Esophagus squamous epithelium (tissue), 5 donors: ENCODE measurements at places on chromosomes 12 and 14.

DNA sequence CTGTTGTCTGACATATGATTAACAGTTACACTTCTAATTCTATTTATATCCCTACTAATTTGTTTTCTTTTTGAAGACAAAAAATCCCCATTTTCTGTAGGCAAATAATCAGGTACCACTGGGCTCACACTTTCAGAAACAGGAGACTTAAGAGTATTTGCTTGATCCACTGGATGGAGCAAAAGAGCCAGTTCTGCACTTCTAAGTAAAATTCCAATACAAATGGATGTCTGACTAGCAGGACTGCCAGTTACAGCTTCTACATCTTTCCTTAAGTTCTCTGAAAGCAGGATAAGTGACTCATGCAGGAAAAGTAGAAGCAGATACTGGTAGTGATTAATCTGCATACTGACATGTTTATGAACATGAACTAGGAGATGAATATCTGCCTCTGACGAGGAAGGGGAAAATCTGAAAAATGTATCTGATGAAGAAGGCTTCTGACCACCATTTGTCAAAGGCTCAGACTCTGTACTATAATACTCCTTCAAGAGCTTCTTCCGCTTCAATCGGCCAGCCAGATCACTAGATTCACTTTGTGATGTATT lies 73.8 kb upstream of the ANKS1B start:
- no peak for DNase-seq

- peak; percentile 37 for DNase-seq
Measured at GRCh38 chr14:55103005-55103640, 25.9 kb upstream of the LGALS3 start.

- DNase-seq, result no peak
Measured at GRCh38 chr12:51527966-51528365, 63.1 kb upstream of the SCN8A start.

GRCh38 chr12:52155048-52155868 lies 36.6 kb downstream of the KRT80 start:
- DNase-seq, result no peak

DNA sequence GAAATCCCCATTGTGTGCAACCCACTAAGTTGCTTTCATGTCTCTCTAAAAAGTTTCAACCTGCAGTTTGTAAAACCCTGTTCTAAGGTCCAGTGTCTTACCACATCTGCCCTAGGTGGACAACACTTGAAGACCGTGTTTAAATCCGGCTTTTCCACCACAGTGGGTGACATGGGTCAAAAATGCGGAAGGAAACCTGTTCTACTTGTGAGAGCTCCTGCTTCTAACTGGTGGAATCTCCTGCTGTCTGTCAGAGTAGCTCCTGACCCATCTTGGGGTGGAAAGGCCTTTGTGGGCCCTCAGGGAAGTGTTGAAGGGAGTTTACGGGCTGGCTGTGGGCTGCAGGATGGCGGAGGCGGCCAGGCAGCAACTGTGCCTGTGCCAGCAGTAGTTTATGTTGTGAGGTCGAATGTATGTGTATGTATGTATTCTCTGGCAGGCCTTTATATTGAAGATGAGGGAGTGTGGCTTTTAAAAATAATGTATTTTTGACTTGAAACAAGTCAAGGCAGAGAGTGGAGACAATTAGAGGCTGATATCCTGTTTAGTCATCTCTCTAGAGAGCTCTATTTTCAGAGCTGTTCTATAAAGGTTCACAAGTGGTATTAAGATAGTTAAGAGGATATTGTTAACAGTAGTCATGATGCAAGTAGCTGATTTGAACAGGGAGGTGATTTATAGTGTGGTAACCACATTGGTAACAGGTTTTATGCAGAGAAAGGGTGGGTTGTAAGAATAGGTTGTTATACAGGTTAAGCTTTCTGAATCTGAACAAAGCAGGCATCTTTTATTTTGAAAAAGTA lies 67.0 kb downstream of the PRKCH start:
- no peak for DNase-seq

DNA sequence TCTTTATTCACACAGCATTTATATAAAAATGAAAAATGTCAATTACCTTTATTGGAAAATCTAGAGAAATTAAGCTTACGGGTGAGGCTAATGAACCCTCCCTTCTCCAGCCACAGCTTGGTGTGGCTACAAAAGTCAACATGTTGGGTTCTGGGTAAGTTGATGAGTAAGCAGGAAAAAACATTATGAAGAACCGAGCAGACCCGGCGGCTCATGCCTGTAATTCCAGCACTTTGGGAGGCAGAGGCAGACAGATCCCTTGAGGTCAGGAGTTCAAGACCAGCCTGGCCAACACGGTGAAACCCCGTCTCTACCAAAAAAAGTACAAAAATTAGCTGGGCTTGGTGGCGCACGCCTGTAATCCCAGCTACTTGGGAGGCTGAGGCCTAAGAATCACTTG lies 10.9 kb downstream of the NAA25 start:
- DNase-seq, result no peak

DNA sequence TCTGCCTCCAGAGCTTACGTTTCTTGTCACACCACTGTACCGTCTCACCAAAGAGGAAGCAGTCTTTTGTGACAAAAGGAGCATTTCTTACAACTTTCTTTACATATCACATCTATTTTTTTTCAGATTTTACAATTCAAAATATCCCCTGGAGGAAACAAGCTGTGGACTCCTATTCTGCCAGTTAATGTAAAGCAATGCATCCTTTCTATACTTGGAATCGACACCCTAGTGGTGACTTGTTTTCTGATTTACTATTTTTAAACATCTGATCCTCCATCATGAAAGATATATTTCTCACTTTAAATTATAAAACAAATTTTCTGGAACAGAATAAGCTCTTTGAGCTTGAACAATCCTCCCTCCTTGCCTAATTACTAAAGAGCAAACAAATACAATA lies 34.8 kb downstream of the AICDA start:
- no peak for DNase-seq

DNA sequence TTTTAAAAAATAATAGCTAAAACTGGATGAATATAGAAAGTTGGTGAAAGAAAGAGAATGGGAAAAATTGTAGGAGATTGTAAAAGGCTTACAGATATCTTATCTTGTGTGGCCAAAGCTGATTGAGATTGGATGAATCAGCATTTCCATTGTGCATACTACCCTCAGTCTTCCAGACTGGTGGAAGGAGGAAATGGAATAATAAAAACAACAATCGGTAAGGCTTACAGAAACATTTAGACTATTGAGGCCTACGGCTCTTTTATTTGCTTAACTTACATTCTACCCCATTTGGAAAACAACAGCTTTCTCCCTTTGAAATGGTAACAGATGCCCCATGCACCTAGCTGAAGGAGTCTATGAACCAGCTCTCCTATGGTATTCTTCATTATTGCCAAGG lies 129.8 kb downstream of the PTPRB start:
- no peak for DNase-seq

DNA sequence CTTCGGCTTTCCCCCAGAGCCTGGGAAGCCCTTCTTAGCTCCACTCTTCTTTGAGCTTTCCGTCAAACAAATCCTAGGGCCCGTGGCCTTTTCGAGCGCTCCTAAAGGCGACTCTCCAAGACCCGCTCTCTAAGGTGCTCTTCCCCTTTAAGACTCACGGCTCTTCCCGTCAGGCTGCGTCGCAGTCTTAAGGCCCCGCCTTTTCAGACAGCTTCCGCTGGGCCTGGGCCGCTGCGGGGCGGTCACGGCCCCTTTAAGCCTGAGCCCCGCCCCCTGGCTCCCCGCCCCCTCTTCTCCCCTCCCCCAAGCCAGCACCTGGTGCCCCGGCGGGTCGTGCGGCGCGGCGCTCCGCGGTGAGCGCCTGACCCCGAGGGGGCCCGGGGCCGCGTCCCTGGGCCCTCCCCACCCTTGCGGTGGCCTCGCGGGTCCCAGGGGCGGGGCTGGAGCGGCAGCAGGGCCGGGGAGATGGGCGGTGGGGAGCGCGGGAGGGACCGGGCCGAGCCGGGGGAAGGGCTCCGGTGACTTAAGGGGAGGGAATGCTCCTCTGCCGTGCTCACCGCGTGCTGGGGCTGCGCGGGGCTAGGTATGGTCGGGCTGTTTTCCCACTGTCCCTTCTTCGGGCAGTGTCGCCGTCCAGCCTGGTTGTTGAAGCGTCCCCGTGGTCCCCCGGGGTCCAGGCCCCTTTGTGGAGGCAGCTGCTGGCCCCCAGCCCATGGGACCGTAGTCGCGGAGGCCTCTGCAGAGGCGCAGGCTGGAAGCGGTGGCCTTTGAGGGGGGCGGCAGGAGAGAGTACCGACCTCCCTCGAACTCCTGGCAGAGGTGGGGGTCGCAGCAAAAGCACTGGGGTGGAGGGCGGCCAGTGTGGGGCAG lies at the start of gene PEX5:
Gene PEX5 (plus strand): TSS at position 289 of the 870 bp plus-strand sequence. CDS start 692 bp downstream, outside the sequence.
- peak; percentile 26 for DNase-seq

GRCh38 chr14:21669284-21669683 lies 4.3 kb downstream of the OR4E1 start:
- DNase-seq, result no peak

- no peak for DNase-seq
Measured at GRCh38 chr14:55973911-55974630, 144.1 kb upstream of the PELI2 start.

GRCh38 chr14:45211295-45211694 lies 41.7 kb downstream of the MIS18BP1 start:
- DNase-seq, result no peak

- DNase-seq, result no peak
Measured at GRCh38 chr12:58463051-58463450, 457.3 kb downstream of the LRIG3 start.

DNA sequence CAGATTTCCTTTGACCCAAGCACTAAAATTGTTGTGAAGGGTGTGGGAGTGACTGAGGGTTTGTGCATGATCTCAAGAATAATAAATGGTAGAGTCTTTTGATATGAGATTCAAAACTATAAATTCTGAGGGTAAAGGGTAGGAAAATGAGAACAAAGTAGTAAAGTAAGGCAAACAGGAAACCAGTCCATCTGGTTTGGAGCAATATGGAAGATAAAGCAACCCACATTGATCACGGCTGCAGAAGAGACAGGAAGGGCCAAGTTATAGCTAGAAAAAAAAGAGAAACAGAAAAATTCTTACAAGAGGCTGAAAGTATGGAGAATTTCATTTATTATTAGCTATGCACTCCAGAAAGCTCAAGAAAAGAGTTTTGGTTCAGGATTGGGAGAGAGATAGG lies 4.6 kb upstream of the SLCO1B3 start:
- DNase-seq, result no peak

DNA sequence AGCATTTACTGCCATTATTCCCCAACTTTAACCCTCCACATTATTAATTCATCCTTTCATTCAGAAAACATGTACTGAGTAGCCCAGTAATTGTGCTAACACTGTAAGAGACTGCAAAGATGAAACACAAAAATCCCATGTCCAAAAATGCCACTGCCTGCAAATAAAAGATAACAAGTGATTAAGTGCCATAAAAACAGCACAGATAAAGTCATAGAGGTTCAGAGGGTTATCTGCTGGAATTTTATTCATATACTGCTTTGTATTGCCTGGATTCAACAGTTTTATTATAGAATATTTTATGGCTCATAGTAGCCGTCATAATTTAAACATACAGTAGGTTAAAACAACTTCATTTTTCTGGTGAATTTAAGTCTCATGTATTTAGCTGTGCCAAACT lies 177.9 kb downstream of the KICS2 start:
- DNase-seq, result no peak

- no peak for DNase-seq
Measured at GRCh38 chr12:2114071-2114470, 61.3 kb downstream of the CACNA1C start.

DNA sequence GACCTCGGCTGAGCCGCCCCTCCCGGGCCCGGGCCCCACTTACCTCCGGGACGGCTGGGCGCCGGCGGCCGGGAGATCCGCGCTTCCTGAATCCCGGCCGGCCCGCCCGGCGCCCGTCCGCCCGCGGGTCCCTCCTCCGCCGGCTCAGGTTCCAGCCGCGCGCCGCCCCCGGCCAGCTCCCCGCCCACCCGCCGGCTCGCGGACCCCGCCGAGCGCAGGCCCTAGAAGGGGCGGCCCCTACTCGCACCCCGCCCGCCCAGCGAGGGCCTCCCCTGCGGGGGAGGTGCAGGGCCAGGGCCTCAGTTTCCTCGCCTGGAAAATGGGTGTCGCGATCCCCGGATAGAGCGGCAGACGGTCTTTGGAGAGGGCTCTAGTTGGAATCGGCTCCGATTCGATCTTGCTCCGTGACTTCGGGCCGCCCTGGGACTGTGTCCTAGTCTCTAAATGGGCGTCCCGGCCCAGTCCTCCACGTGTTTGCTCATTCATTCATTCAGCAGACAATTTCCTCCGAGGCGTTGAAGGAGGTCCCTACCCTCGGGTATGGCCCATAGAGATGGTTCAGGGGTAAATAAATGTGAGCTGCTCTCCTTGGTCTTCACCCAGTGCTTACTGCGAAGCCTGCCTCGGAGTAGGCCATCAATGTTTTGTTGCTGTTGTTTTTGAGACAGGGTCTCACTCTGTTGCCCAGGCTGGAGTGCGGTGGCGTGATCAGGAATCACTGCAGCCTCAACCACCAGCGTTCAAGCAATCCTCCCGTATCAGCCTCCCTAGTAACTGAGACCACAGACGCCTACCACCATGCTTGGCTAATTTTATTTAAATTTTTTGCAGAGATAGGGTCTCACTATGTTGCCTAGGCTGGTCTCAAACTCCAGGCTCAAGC lies at the start of gene TRPV4:
Gene TRPV4 (minus strand): TSS at position 92 of the 883 bp plus-strand sequence. CDS start 18,602 bp downstream, outside the sequence.
- no peak for DNase-seq

- DNase-seq, result no peak
Measured at GRCh38 chr14:89304972-89305703, 111.9 kb downstream of the FOXN3 start.

- DNase-seq, result no peak
Measured at GRCh38 chr12:107760207-107760808, 629 bp downstream of the PRDM4 start.

DNA sequence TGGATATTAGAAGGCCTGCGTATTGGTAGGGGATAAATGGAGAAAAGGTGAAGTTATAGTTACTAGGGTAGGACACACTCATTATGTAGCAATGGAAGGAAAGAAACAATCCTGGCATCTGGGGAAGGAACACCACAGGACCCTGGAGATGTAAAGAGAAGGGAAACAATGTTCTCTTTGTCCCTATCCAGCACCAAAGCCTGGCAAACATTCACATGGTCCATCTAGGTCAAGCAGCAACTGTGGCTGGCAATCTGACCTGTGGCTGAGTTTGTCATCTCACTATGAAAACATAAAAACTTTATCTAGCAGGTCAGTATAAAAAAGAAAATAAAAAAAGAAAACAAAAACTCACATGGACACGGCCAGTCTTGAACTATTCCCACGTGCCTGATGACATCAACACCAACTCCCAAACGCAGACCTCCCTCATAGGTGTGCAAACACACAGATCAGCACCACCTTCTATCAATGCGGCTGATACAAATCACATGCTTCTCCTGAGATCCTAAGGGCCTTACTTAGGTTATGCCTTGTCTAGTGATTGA lies 2.6 kb downstream of the POMT2 start:
- DNase-seq, result no peak
